Iris pigment epithelial cell (primary cell): ENCODE measurements at places on chromosomes 3 and 15.

- no peak for DNase-seq
Observed at GRCh38 chr3:105085506-105085905, 281.2 kb upstream of the ALCAM start.

GRCh38 chr3:9246189-9246588 is 3.3 kb downstream of the SRGAP3 start:
- DNase-seq = no peak

DNA sequence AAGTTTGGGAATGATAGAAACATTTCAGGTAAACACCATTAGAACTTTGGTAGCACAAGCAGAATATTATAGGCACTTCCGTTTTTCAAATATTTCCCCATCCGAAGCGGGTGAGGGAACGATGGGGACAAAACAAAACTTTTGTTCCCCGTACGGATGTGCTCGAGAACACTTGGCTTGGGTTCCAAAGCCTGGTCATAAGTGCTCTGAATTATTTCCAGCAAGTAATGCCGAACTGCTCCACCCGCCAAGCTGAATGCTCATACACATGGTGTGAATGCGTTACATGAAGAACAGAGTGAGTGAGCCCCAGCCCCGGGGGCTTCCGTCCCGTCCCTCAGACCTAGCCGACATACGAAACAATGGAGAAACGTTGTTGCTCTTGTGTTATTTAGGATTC is 438.2 kb upstream of the ARRDC4 start:
- no peak for DNase-seq

DNA sequence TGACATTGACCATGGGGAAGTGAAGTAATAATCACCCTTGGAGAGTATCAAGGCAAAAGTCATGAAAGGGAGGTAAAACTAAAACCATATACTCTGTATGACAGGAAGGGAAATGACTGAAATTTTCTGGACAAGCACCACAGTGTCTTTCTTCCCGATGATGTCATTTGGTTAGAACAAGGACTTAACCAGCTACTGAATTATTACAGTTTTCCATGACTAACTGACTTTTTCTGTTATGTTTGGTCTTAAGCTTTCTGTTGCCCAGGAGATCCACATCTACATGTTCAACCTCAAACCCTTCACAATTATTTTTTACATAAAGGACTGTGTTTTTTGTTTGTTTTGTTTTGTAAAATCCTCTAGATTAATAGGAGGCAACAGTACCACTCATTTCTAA is 191.9 kb upstream of the IL12A start:
- DNase-seq = peak; percentile 89

DNA sequence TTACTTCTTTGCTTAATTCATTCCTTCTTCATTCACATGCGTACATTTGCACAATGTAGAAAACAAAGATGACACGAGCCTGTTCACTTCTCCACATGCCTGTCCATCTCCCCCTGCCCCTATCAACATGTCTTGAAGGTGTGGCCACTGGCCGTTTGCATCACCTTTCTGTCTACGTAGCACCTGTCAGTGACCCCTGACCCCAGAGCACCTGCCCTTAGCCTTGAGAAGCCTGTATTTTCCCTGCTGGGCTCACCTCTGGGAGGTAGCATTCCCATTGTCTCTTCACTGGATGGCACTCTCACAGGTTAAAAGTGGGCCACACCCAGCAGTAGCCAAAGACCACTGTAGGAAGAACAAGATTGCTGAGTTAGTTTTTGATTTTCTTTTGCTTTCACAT is 234.1 kb downstream of the THSD4 start:
- DNase-seq = no peak

DNA sequence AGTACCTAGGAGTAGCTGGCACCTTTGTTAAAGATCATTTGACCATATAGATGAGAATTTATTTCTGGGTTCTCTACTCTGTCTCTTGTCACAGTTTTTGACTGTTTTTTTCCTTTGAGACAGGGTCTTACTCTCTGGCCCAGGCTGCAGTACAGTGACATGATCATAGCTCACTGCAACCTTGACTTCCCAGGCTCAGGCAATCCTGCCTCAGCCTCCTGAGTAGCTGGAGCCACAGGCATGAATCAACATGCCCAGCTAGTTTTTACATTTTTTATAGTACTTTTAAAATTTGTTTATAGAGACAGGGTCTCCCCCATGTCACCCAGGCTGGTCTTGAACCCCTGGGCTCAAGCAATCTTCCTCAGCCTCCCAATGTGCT is 45.0 kb downstream of the BCL2L10 start:
- DNase-seq = no peak

GRCh38 chr3:183252118-183252782 is 803 bp upstream of the B3GNT5 start:
- DNase-seq = no peak
